ENCODE measurements at places on chromosomes 4 and X.

DNA sequence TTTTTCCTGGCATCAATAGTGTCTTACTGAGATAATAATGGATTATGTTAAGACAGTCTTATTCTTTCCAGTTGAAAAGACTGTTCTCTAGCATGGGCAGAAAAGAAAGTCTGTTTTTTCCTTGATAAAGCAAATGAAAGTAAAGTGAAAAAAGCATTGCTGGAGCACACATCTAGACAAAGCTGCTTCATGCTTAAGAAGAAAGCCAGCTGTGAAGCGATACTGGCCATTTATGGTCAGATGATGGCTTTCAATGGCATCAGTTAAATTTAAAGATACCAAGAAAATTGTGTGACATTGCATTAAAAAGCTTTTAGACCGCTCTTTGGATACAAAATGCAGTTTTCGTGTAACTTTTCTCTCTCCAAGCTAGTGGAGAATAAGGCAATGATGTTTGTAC lies 242.1 kb upstream of the TRAM1L1 start:
- no peak for DNase-seq

DNA sequence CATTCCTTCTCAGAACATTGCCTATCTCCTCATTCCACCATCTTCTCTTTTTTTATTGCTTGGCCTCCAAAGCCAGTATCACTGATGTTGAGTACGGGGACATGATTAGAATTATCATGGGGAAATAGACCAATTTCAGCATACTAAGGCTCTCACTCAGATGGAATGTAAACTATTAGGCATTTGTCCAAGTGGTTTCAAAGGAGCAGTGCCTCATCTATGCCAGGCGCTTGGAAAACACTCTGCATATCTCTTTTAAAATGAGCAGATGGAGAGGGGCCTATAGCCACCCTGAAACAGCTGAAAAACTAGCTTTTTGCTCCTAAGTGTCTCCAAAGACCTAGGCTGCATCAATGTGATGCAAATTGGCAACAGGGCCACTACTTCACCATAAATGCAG lies 150.8 kb upstream of the DIPK2B start:
- no peak for DNase-seq

DNA sequence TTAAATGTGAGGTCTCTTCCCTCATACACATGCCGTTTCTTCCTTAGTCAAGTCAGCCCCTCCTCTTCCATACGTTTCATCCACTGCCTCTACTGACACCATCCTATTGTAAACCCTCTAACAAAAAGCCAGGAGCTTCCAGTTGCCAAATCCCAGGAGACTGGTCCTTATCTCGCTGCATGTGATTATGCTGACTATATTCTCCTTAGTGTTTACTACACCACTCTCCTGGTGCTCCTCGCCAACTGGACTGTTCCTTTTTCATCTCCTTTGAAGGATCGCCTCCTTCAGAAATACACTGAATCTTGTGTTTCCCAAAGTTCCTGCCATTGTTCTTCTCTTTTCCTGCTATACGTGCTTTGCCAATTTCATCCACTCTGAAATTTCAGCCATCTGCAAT lies 27.7 kb downstream of the MAML3 start:
- no peak for DNase-seq

DNA sequence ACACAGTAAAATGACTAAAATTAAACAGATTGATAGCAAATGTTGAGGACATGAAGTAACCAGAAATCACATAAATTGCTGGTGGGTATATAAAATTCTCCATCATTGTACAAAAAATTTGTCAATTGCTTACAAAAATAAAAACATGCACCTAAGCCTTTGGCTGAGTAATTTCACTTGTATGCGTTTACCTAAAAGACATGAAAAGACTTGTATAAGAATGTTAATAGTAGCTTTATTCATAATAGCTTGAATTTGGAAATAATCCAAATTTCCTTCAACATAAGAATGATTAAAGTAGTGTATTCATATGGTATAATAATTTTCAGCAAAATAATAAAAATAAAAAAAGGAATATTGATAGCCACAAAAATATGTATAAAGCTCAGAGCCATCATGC lies 37.7 kb downstream of the PDHA2 start:
- DNase-seq, result no peak

DNA sequence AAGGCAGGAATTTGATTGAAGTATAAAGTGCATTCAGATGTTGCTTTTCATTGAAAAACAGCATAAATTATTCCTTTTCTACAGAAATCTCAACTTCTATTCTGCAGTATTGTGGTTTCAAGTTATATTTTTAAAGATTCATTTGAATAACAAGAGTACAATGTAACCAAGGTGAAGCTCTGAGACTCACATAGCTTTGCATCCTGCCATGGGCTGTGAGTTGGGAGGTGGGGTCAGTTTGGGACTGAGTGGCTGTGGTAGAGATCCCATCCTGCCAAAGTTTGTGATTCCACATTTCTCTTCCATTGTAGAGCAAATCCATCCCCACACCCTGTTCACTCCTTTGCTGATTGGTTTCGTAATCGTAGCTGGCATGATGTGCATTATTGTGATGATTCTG lies 69.2 kb downstream of the KIT start:
- DNase-seq, result no peak

DNA sequence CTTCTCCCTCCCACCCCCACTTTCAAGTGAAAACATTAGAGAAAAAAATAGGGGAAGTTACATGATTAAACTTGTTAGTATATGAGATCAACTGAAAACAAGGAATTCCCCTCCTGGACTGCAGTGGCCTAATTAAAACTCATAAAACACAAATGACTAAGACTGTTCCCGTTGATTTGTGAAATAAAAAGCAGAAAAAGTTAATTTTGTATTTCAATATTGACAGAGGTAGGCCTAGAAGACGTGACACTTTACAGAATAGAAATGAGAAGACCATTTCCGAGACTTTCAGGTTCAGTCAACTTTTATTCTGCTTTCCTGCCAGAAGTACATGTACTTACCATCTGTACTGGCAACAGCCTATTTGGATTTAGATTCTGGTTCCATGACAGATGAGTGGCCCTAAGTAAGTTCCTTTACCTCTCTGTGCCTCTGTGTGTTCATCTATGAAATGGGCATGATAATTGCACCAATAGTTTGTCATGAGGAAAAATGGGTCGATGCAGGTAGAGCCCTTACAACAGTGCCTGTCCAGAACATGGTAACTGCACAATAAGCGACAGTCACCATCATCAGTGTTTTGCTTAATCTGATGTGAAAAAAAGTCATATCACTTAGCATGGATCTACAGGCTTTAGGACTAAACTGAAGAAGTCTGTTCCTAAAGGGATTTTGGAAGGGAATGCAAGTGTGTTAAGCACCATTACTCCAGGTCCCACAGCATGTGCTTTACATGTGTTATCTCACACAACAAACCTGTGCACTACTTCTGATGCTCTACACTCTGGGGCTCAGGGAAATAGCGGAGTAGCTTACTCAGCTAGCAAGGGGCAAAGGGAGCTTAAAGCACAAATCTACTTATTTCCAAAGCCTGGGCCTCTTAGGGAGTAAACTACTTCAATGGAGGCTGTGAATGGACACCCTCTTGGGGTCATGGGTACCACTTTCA lies 562.3 kb upstream of the DIPK2B start:
- no peak for DNase-seq

DNA sequence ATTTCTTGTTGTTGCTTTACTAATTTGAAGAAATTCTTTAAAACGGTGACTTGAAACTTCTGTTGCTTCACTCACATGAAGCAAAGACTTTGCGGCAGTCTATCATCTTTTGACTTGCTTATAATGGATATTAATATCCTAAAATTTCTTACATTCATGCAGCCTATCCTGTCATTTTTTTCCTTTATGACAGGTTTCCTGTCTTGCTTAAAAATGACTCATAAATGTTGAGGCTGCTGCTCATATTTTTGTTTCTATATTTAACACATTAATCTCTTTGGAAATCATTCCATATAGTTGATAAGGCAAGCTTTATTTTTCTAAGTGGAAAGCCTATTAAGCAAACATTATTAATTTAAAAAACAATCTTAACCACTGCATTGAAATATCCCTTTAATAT lies 176.6 kb upstream of the GALNTL6 start:
- no peak for DNase-seq

GRCh38 chr4:3207531-3208037 lies 41.4 kb upstream of the MSANTD1 start:
- no peak for DNase-seq

DNA sequence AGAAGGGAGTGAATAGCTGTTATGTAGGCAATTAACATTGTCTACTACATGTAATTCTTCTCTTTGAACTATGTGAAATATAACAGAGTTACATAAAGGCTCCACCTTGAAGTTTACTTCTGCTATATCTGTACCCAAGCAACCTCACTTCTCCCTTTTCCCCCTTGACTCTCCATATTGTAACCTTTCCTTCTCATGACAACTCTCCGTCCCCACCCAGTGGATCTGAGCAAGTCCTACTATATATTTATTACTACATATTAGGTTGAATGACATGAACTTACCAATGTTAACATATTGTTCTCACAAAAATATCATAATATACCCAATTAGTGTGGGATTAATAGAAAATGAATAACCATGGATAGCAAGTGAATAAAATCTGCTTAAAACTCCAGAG lies 93.2 kb upstream of the ATP8A1 start:
- DNase-seq, result no peak

DNA sequence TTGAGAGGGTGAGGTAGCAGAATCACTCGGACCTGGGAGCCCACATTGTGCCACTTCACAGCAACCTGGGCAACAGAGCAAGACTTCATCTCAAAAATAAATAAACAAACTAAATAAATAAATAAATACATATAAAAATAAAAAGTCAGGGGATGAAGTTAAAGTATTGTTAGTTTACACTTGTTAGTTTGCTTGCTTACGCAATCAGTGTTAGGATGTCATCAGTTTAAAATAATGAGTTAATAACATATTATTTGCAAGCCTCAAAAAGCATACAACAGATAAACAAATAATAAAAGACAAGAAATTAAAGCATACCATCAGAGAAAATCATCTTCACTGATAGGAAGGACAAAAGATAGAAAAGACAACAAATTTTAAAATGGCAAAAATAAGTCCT lies 891.1 kb upstream of the PCDH7 start:
- DNase-seq, result no peak

DNA sequence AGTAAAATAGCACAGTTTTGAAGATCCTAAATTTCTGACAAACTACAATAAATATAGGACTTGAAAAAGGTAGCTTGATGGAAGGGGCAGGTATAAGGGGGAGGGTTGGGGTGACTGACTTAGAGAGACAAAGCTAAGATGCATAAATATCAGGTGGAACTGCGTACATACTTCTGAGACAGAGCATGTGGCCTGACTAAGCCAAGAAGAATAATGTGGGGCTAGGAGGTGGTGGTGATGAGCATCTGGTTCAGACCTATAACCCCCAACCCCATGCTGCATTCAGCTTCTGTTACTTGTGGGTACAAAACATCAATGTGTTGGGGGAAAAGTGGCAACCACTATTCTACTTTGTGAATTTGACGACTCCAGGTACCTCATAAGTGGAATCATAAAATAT lies 19.8 kb downstream of the USP9X start:
- no peak for DNase-seq

- DNase-seq, result no peak
Observed at GRCh38 chr4:32268863-32269262, 1548.7 kb downstream of the PCDH7 start.

- no peak for DNase-seq
Observed at GRCh38 chr4:3303565-3303824, 10.7 kb downstream of the RGS12 start.

- no peak for DNase-seq
Observed at GRCh38 chrX:19683358-19683757, 168.1 kb upstream of the MAP3K15 start.

- DNase-seq, result no peak
Observed at GRCh38 chr4:38582889-38583470, 81.0 kb upstream of the KLF3 start.

GRCh38 chr4:186936496-186937375 lies 213.1 kb upstream of the FAT1 start:
- no peak for DNase-seq

DNA sequence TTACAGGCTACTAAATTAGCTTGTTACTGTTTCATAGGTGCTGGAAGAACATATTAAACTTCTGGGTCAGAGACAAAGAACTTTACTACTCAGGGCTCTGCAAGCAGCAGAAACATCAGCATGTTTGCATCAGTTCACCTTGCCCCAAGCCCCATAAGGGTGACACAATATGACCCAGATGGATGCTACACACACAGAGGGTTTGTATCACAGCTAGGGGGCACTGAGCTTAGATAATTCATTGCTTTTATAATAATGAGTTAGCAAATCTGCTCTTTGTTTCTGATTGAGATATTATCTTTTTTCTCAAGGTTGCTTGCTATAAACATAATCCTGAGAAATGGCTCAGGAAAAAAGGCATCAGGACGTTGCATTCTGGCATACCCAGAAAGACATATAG lies 4.8 kb upstream of the SYNPO2 start:
- no peak for DNase-seq

DNA sequence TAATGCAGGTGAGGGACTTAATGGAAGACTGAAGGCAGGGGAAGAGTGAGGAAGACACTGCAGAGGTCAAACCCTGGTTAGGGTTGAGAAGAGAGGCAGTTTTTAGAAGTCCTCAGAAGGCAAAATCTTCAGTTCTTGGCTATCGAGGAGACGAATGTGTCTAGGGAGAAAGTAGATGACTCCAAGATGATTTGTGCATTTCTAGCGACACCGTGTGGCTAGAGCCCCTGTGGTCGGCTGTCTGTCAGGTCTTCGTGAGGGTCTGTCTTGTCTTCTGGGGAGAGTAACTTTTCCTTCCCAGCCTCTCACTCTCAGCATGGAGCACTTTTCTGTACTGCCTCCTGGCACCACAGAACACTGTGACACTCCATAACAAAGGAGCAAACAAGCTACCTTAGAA lies 458.1 kb downstream of the STIM2 start:
- no peak for DNase-seq

DNA sequence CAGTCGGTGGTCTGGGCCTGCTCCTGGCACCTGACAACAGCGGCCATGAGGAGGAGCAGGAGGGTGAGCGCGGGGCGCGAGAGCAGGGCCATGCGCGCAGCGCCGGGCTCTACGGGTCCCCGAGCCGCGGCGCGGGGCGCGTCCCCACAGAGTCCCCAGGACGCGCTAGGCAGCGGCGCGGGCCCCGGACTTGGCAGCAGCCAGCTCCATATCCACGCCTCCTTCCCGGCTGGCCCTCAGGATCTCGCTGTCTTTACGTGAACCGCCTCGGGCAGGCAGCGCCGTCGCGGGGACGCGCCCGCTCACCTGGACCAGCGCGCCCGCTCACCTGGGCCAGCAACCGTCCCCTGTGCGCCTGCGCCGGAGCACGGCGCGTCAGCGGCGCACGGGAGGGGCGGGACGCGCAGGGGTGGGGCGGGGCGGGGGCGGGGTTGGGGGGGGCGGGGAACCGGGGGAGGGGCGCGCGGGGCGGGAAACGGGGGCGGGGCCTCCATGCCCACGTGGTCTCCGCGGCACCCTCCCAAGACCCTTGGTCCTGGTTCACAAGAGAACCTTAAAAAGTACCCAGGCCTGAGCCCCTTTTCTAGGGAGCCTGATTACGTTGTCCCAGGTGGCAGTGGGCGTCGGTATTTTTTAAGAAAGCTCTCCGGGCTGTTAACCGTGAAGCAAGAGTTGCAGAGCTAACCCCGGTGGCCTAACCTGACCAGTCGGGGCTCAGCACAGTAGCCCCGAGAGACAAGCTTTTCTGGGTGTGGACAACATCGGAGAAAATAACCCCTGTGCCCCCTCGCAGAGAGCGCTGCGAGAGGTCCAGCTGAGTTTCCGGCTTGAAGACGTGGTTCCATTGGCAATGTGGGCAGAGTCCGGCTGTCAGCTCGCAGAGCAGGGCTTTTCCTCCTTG lies at the start of gene PLA2G12A:
TSS of gene PLA2G12A (minus strand) at position 353 of the 901 bp plus-strand sequence. CDS start at position 92, 261 bp downstream.
- peak; percentile 21 for DNase-seq

Measured in activated naive CD8-positive, alpha-beta T cell treated with anti-CD3 and anti-CD28 coated beads, Interleukin-2, amount 50 U/mL, for 16 hours (primary cell).